ENCODE measurements at places on chromosomes 6 and 20.

GRCh38 chr20:406200-407132, 1.6 kb upstream of the RBCK1 start:
- DNase-seq = no peak

DNA sequence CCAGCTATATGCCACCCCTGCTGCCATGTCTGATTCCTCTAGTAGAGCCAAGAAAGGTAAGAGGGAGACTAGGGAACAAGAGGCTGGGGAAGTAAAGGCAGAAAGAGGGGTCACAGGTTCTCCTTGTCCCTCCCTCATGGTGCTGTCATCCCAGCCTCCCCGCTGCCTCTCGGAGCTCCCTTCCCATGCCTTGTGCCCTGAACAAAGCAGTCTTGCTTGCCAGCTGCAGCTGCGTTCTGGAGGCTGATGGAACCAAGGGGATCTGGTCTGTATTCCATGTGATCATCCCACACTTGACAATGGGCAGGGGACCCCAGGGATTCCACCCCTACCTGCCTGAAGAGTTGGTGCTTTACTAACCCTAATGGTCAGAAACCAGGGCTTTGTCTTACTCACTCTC, 61.4 kb downstream of the DAAM2 start:
- DNase-seq = no peak

GRCh38 chr6:16130437-16130891, 1.6 kb downstream of the MYLIP start:
- DNase-seq = no peak

GRCh38 chr6:82870582-82871172, 195.0 kb downstream of the UBE3D start:
- DNase-seq = no peak

DNA sequence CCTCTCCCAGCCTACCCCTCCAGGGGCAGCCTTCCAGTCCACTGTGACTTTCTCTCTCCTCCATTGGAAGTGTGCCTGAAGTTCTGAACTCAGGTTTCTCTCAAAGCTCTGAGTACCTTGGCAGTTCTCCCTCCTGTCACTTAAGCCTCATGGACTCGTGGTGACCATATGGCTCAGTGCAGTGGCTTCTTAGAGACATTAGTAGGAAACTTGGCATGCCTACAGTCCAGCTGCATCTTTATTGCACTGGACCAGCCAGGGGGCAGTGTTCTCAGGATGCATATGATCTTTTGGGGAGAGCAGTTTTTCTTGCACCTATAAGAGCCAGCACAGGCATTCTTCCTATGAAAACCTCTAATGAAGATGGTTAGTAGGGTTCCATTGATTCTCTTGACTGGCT, 47.5 kb upstream of the KCNK16 start:
- DNase-seq = no peak

DNA sequence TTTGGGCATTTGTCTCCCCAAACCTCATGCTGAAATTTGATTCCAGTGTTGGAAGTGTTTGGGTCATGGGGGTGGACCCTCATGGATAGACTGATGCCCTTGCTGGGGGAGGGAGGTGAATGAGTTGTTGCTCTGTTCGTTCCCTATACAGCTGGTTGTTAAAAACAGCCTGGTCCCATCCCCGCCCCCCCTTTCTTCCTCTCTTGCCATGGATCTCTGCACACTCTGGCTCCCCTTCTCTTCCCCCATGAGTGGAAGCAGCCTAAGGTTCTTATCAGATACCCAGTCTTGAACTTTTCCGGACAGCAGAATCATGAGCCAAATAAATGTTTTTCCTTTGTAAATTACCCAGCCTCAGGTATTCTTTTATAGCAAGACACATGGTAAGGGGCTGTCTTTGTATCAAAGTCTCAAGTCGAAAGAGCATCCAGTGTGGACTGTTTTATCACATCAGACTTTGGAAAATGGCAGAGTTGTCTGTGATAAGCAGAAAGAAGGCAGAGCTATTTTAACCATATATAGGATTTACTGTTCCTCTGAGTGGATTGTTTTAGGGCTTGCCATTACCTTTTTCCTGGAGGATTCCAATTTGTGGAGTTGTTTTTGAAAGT, 31.2 kb downstream of the SLC9A8 start:
- no peak for DNase-seq

DNA sequence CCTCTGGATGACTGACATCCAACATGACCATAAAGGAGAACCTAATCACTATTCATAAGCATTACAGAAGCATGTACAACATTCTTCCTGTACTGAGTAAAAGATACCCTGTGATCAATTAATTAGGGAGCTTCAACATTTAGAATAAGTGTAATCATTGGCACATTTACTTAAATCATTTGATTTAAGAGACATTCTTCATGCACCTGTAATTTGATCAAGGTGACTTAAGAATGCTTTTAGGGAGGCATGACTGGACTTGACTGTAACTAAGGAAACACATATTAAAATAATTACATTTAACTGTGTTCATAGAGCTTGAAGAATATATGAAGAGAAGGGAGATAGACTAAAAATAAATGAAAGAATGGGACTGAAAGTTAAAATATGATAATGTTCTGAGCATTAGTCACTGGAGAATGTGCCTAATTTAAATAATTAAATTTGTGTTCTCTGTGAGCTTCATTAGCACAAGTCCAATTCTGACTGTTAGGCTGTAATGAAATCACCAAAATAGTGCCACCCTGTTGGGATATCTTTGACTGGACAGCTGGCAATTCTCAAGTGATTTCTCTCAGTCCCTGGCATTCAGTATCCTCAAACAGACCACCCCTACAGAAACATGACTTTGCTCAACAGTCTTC, 295.5 kb upstream of the ADGRB3 start:
- DNase-seq = no peak

DNA sequence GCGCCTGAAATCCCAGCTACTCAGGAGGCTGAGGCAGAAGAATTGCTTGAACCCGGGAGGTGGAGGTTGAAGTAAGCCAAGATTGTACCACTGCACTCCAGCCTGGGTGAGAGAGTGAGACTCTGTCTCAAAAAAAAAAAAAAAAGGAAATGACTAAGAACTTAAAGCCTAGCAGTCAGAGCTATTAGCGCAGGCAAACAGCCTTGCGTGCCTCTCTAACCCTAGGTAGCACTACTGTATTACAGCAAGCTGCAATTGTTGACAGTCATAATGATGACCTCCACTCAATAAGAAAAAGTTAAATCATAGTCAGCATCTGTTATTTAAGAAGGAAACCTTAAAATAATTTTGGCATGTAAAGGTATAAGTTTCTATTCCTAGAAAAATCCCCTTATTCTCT, 14.4 kb downstream of the GSS start:
- DNase-seq = no peak

DNA sequence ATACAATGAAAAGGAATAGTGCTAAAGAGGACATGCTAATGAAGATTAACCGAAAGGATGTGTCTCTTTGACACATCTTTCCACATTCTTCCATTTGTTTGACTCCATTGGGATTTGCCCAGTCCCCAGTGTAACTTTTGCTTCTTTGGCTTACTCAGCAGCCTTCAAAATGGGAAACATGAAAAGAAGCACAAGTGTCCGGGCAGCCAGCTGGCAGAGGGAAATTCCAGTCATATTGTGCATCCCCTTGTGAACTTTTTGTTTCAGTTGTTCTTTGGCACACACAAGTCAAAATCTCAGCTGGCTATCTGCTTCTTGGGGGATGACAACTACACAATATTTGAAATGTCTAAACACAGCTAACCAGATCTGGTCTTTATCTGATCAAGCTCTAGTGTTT, 157.4 kb downstream of the OGFRL1 start:
- DNase-seq = no peak

DNA sequence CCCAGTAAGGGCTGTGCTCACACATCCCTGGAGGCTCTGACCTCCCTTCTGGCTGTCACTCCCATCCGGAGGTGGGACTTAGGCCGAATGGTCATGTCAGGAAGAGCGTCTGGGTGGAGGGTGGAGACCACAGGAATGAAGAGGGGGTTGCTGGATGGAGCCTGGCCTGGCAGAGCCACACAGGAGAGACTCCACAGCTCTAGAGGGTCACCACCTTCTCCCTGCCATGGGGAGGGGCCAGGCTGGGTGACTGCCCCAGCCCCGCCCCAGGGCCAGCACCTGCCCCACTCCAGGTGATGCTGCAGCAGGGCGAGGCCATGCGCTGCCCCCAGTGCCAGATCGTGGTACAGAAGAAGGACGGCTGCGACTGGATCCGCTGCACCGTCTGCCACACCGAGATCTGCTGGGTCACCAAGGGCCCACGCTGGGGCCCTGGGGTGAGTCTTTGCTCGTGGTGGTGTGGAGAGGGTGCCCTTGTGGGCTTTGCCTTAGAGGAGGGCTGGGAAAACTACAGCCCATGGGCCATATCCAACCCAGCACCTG, 20.6 kb downstream of the RBCK1 start:
- DNase-seq = no peak

DNA sequence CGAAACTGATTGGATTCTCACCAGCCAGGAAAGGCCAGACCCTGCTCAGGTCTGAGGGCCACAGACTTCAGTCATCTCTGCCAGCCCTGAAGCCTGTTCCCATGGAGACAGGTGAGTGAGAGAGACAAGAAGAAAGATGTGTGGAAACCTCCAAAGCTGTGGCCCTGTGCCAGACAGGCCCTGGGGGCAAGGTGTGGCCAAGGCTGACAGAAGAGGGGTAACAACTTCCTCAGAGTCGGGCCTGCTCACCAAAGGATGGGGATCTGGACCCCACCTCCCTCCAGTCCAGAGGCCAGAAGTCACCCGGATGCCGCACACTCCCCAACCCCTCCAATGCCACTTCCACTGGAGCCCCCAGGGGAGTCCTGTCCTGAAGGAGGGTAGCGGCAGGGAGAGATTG, 73.6 kb downstream of the MDGA1 start:
- no peak for DNase-seq

DNA sequence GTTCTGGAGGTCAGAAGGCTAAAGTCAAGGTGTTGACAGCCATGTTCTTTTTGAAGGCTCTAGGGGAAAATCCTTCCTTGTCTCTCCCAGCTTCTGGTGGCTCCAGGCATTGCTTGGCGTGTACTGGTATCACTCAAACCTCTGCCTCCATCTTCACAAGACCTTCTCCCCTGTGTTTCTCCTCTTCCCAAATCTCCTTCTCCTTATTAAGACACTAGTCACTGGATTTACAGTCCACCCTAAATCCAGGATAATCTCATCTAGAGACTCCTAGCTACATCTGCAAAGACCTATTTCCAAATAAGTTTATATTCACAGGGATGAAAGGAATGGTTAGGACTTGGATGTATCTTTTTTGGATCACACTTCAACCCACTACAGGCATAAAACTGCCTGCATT, 26.0 kb upstream of the CTAGE9 start:
- DNase-seq = no peak

DNA sequence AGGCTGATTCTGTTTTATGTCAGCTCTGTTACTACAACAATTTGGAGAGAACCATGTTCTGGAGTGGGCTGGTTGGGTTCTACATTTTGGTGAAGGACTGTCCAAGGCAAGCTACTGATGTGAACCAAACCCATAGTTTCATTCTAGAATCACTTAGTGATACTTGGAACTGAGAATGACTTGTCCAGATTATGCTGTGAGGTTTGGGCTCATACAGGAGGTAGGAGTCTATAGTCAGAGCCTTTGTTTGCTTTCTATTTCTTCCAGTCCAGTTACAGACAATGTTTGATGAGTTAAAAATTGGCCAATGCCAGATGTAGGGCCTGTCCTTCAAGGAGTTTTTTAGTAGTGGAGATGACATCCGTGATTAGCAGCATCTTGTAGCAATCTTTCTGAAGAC, 97.9 kb downstream of the LRRC1 start:
- DNase-seq = no peak

- no peak for DNase-seq
These were observed 99.7 kb downstream of the JPH2 start for GRCh38 chr20:44087051-44087856.

- no peak for DNase-seq
These were observed 45.9 kb downstream of the EBF4 start for GRCh38 chr20:2738331-2739041.

GRCh38 chr6:127319686-127320085, 23.7 kb downstream of the ECHDC1 start:
- no peak for DNase-seq

DNA sequence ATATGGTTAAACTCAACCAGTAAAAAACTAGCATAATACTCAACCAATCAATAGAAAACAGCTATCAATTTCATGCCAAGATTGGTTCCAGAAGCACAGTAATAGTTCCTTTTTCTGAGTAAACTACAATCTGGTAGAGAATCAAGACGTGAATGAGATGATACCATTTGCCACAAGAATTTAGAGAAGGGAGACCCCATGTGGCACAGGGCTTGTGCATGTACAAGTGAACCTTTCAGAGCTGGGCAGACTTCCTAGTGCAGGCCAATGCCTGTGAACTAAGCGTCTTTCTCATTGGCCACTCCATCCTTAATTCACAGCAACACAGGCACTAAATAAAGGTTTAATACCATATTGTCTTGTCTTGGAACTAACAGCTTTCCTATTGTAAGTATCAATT, 213.5 kb downstream of the RFPL4B start:
- DNase-seq = no peak

DNA sequence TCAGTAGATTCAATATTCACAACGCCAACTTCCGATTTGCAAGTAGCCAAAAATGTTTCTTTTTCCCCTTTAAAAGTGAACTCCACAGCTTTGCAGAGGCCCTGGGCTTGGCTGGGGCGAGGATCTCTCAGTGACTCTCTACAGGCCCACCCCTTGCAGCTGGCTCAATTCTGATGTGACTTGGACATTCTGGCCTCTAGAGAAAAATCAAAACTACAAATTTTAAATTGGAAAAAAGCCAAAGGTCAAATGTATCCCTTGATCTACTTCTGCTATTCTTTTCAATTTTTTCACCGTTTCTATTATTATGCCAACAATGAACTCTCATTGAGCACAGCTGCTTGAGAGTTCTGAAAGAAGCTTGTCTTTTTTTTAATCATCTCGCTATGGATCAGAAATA, 245.9 kb upstream of the HS3ST5 start:
- DNase-seq = no peak

GRCh38 chr6:45920819-45921511, 94.7 kb downstream of the CLIC5 start:
- no peak for DNase-seq

DNA sequence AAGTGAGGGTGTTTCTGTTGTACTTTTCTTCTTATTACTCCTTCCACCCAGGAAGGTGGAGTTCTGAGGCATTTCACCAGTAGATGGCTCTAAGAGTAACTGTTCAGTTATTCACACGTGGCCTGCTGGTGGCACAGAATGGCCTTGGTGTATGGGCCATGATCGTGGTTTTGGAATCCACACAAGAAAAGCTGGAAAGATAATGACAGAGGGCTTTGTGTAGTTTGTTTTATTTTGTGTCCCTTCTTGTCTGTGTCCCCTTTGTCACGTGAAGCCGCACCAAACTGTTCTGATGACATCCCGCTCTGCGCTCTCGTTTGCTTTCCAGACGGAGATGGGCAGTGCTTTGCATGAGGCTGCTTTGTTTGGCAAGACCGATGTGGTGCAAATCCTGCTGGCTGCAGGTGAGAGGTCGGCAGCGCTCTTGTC, 93.4 kb downstream of the ANKS1A start:
- DNase-seq = no peak

DNA sequence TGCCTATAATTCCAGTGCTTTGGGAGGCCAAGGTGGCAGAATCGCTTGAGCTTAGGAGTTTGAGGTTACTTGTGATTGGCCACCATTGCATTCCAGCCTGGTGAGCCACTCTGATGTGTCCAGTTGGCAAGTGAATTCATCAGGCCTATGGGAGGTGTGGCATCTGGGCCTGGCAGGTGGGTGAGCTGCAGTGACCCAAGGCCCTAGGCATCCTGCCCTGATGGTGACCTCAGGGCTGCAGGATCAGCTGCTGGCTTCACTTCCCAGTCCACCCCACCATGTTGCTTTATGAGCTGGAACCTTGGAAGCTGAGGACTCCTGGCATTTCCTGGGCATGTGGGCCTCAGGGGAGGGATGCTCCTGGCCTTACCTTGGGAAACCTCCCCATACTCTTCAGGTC, 20.5 kb downstream of the RSPH9 start:
- no peak for DNase-seq

GRCh38 chr6:8875986-8876385, 440.6 kb upstream of the SLC35B3 start:
- DNase-seq = no peak
